ENCODE measurements at places on chromosomes 2 and 18.

DNA sequence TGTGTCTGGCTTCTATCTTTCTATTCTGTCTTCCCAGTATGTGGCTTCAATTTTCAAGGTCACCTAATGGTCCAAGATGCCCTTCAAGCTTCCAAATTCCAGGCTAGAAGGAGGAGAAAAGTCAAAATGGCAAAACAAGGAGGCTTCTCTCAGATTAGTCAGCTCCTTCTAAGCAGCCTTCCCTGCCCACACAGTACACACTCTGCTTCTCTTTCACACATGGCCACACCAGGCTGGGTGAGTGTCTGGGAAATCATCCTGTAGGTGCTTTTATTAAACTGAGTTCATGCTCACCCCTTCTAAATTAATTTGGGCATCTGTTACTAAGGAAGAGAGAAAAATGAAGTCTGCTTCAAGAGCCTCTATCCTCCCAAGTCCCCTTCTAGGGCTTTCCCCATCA lies 277.2 kb upstream of the MGAT5 start:
- DNase-seq, result no peak

DNA sequence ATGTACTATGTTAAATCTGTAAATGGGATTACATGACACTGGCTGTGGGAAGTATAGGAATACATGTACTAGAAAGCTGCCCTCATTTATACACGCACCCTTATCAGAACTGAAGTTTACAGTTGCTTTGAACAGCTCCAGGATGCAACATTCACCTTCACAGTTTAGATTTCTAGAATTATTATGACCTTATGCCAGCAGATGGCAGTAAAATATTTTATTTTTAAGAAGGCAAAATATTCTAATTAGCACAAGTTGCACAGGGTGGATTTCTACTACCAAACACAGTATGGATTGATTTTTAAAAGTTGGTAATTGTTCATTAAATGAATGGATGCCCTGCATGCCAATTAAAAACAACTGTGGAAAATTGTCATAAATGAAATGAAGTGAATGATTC lies 670.4 kb downstream of the KCNJ3 start:
- DNase-seq, result no peak

DNA sequence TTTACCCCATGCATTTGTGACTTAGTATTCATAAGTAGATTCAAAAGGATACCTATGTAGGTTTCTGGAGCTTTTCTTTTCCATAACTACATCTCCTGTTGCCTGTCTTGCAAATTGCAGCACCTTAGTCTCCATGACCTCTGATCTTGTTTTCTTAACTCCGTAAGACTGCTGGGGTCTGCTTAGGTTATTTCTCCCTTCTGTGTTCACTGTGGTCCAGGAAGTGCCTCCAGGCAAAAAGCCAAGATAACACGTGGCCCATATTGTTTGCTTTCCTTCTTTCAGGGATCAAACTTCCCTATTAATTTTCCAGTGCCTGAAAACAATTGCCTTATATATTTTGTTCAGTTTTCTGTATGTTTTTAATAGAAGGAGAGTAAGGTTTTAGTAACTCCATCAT lies 86.4 kb downstream of the GCA start:
- DNase-seq, result no peak

- DNase-seq, result no peak
Measured at GRCh38 chr18:10145546-10145945, 231.7 kb downstream of the VAPA start.

- DNase-seq, result no peak
Measured at GRCh38 chr2:64268330-64269048, 124.3 kb upstream of the PELI1 start.
